Dermis blood vessel endothelial cell (primary cell): ENCODE measurements at places on chromosomes 4 and X.

DNA sequence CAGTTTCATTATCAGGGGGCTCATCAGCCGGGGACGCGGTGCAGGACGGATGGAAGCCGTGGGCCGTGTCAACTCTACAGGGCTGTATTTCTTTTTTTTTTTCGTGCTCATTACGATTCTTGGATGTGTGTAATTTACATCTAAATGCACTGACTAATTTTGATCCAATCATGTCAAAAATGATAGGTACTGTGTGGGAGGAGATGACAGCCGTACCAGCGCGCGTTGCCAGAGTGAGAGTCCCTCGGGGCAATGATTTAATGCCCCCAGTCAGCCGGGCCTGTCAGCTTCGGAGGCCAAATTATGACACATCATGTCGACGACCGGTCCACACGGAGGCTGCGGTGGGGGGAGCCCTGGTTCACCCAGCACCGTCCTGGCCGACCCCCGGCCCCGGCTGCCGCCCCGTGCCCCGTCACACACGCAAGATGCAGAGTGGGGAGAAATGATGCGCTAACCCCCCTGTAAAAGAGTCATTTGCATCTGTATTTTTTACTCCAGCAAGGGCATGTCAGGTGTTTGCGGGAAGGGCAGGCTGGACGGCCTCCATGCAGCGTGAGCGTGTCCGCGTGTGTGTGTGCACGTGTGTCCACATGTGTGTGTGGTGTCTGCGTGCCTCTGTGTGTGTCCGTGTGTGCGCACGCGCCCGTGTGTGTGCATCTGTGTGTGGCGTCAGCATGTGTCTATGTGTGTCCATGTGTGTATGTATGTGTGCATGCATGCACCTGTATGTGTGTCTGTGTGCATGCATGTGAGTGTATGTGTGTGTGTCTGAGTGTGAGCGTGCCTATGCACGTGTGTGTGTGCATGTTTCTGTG lies 74.3 kb upstream of the PPP2R3B start:
- DNase-seq, result no peak

DNA sequence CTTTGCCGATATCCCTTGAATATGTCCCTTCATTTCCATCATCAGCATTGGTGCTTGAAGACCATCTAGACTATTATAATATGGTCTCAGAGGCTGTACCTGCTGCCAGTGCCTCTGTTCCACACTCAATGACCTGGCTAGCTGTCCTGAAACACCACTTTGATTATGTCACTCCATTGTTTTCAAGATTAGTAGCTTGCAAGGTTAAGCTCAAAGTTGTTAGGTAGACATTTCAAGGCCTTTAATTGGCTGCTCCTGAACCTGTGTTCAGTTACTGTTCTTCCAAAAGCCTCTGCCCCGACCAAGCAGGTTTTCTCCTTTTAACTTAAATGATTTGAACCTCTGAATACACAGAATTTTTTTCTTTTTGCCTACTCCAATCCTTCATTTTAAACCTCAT lies 52.9 kb downstream of the C4orf33 start:
- no peak for DNase-seq

- no peak for DNase-seq
Observed at GRCh38 chr4:93466446-93466845, 362.1 kb upstream of the ATOH1 start.

DNA sequence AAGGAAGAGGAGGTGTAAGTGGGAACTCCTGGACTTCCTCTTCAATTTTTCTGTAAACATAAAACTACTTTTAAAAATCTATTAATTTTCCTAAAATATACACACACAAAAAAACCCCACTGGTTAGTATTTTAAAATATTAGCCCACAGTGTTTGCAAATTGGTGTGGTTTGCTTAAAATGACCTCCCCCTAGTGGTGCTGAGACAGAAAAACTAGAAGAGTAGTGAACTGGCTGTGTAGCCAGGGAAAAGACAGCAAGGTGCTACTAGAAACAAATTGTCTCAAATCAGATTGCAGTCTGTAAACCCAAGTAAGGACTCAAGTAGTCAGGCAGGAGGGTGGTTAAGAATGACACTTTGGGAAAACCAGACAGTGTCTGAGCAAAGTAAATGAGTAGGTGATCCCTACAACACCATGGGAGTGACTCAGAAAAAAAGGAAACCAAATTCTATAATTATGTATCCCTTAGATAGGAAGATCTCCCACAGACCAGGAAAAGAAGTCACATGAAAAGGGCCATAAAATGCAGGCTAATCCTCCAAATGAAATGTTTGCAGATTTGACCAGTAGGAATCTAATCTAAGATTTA lies 26.0 kb downstream of the AMTN start:
- peak; percentile 22 for DNase-seq

GRCh38 chr4:70808151-70808550 lies 31.5 kb downstream of the GRSF1 start:
- no peak for DNase-seq

GRCh38 chrX:97790850-97791249 lies 907.1 kb downstream of the RPA4 start:
- DNase-seq, result no peak

DNA sequence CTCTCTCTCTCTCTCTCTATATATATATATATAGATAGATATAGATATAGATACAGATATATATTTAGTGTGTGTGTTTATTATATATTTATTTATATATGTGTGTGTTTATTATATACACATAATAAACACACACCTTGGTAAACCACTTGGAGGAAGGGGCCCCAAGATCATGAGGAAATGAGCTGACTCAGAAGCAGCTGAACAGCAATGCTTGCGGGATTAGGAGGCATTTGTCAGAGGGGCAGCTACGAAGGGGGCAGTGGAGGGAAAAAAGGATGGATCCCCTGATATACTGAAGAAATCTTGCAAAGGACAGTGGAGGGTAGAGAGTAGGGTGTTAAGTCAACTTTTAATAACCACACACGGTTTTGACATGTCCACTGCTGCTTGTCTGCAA lies 120.0 kb upstream of the SORBS2 start:
- DNase-seq, result peak; percentile 18

GRCh38 chr4:82499738-82500434 lies 61.9 kb downstream of the TMEM150C start:
- no peak for DNase-seq

- no peak for DNase-seq
Observed at GRCh38 chr4:8258552-8259212, 10.9 kb upstream of the HTRA3 start.

DNA sequence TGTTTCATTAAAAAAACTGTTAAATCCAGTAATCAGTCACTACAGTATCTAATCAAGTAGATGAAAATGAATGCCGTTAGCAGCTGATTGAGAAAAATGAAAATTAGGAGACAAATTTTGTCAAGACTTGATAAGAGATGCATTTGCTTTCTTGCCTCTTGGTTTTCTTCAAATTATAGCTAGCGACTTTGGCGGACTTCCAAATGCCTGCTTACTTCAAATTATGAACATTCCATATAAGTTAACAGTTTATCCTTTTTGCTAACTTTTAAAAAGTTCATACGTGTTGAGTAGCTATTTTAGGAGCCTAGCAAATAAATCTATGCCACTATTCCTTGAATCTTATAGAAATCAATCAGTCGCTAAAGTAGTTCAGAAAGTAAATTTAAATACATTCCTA lies 58.8 kb downstream of the PPP4R3C start:
- no peak for DNase-seq

DNA sequence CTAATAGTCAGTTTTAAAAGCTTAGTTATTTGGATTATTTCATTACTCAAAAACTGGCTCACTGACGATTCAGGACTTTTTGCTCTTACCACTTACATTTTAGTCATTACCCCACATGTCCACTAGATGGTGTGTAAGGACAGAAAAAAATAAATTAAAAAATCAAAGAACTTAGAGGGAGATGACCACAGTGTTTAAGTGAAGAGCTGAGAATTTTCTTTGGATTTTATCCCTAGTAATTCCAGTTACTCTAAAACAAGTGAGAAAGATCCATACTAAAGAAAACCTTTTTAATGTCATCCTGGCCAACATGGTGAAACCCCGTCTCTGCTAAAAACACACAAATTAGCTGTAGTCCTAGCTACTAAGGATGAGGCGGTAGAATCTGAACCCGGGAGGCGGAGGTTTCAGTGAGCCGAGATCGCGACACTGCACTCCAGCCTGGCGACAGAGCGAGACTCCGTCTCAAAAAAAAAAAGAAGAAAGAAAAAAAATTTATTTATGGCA lies 26.4 kb upstream of the TMPRSS11B start:
- DNase-seq, result peak; percentile 70

GRCh38 chr4:70505151-70505748 lies 13.1 kb upstream of the AMTN start:
- DNase-seq, result peak; percentile 68

- DNase-seq, result no peak
Observed at GRCh38 chr4:6374575-6374974, 97.8 kb downstream of the PPP2R2C start.

GRCh38 chr4:141684785-141685184 lies 48.4 kb downstream of the IL15 start:
- DNase-seq, result no peak

- no peak for DNase-seq
Observed at GRCh38 chrX:150205011-150205410, 158.1 kb upstream of the MAMLD1 start.

DNA sequence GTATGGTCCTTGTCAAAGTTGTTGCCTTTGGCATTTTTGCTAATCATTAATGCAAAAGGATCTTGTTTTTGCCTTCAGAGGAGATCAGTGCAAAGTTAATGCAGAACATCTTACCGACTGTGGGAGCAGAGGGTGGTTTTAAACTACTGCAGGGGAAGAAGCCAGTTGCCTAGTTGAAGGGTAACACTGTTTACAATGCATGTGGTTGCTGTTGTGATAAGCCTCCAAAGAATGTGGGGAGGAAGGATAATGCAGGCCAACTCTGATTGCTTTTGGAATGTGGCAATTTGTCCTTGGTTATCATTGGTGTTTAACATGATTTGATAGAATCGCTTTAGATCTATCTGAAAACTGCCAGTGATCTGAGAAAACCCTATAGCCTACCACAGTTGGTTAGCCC lies 204.3 kb upstream of the TLL1 start:
- no peak for DNase-seq

DNA sequence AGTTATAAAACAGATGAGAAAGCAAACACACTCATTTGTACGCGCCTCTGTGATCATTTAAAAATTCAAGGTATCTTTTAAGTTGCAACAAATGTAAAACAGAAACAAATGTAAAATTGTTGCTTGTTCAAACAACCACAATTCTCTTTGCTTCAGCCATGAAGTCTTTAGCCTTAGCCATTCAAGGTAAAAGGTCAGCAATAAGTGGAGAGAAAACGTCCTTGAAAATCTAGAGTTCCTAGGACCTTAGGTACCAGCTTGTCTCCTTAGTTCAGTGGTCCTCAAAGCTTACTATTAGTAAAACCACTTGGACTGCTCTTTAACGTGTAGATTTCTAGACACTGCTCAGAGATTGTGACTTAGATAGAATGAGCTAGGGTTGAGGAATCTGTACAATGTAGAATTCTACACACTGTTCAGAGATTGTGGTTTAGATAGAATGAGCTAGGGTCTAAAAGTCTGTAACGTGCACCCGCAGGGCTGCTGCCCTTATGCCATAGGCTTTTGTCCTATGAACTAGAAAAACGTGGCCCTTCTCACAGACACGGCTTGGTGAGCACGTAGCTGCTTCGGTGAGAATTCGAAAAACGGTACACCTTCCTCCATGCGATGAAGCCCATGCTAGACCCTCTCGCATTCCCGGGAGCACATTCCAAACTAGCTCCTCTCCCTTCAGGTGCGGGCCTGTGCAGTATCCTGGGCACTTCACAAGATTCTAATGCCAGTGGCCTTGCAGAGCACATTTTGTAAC lies 1.7 kb downstream of the PLAC8 start:
- no peak for DNase-seq

- DNase-seq, result no peak
Observed at GRCh38 chr4:91454111-91454510, 849.7 kb upstream of the GRID2 start.

DNA sequence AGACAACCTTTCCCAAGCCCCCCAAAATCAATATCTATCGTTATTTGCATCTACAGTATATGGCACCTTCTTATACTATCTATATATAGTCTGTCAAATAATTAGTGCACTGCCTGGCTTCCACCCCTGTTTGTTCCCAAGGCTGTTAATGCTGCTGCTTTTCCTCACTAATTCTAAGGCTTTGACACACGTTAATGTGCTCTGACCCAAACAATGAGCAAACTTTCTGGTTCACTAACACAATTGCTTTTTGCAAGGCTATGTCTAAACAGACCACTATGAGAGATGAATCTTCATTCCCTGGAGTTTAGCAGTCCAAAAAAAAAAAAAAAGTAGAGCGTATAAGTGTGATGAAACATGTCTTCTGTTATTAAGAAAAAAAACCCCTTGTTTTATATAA lies 360.9 kb upstream of the AGA start:
- DNase-seq, result no peak

DNA sequence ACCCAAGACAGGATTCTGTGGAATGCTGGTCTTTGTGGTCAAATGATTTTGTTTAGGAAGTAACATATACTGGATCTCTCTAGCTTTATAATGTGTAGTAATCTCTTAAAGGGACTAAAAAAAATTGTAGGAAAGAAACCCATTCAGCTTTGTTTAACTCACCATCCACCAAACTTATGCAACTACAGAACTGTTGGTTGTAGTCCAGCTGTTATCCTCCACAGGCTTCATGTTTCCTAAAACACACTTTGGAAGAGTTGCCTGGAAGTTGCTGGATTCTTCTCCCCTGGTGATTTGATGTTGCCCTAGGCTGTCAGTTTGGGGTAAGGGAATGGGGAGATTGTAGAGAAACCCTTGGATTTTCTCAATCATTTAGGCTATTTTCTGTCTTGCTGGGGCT lies 89.3 kb downstream of the RLIM start:
- no peak for DNase-seq

GRCh38 chr4:20418861-20419451 lies 167.3 kb downstream of the SLIT2 start:
- peak; percentile 69 for DNase-seq
